ENCODE measurements at places on chromosomes 3 and 15.

DNA sequence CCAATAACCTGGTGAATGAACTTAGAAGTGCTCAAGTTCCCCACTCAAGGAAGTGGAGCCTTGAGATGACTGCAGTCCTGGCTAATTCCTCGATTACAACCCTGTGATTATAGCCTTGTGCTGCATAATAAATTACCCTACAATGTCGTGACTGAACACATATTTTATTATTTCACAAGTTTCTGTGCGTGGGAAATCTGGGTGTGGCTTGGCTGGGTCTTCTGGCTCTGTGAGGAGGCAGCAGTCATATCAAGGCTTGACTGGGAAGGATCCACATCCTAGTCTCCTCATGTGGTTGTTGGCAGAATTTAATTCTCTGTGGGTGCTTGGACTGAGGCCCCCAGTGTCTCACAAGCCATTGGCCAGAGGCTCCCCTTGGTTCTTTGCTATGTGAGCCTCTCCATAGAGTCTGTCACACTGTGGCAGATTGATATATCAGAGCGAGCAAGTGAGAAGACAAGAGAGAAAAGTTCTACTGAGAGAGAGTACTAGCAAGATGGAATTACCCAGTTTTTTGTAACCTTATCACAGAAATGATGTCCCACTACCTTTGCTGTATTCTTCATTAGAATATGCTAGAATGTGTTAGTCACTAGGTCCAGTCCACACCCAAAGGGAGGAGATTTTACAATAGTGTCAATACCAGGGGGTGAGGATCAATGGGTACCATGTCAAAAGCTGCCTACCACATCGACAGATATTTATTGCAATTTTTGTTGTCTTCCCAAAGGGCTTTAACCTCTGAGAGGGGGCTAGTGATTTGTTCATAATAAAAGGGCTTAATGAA lies 102.8 kb upstream of the TBC1D5 start:
- DNase-seq: no peak

DNA sequence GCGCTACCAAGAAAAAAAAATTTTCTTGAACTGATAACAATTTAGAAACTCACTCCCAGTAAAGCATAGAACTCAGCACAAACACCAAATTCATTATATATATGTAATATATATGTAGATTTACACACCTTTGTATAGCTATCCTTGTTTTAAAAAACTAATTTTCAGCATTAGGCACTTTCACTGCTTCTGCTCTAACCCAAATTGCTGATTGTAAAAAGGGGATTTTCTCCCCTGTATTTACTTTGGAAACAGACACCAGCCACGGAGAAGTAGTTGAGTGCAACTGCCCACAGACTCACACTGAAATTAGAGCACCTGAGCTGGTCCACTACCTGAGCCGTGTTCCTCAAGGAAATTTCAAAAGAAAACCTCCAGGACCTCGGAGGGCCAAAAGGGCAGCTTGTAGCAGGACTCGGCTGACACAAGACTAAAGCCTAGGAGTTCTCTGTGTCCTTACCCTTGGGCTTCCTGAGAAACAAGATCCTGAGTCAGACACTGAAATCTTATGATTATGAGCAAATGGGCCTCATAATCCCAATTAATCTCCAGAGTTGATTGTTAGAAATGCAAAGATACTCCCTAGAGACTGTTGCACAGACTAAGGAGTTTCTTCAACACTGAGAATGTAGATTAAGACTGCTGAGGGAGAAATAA lies 106.0 kb downstream of the TNIK start:
- no peak for DNase-seq

GRCh38 chr15:33608714-33609113 lies 297.9 kb downstream of the RYR3 start:
- DNase-seq: no peak

GRCh38 chr3:94513600-94513999 lies 450.7 kb downstream of the NSUN3 start:
- DNase-seq: no peak

DNA sequence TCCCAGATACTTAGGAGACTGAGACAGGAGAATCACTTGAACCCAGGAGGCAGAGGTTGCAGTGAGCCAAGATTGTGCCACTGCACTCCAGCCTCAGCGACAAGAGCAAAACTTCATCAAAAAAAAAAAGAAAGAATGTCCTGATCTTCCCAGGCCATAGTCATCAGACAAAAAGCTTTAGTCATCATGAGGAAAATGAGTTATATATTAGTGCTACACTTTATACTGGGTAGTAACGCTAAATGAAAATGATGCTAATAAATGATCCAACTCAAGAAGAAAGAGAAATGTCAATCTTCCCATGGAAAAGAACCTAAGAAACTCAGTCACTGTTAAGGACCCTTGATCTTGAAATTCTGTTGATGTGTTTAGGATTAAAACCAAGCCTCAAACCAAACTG lies 26.3 kb upstream of the TRIM59 start:
- DNase-seq: no peak

- no peak for DNase-seq
Measured at GRCh38 chr15:100533886-100534285, 5.1 kb upstream of the CERS3 start.

DNA sequence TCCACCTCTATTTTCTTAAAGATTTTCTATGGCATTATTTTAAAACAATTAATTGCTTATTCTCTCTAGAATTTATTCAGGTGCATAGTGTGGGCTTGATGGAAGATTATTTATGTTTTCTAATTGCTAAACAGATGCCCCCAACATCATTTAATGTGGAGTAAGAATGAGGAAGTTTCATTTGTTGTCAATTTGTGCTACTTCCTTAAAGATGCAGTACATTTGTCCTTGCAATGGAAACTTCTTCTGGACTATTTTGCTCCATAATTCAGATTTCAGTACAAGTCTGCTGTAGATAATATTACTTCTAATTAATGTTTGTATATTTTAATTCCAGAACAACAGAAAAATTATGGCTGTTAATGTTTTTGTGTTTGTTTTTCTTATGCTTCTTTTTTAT lies 104.8 kb downstream of the TGFBR2 start:
- no peak for DNase-seq

- DNase-seq: no peak
Measured at GRCh38 chr3:110773413-110773954, 298.1 kb upstream of the NECTIN3 start.

DNA sequence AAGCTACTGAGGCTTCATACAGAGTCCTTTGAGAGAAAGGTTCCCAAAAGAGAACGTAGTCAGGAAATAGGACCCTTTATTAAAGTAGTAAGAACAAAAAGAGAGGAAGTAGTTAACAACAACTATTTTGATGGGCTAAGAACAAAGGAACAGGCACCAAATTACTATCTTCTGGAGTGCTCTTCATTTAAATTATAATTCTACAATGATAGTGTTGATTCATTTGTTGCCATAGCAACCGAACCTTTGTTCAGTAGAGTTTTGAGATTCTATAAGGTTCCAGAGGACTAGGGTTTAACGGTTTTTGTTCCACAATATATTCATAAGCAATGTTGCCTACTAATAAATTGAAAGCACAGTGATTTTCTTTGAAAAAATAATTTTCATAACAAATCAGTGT lies 78.8 kb downstream of the CMSS1 start:
- no peak for DNase-seq

DNA sequence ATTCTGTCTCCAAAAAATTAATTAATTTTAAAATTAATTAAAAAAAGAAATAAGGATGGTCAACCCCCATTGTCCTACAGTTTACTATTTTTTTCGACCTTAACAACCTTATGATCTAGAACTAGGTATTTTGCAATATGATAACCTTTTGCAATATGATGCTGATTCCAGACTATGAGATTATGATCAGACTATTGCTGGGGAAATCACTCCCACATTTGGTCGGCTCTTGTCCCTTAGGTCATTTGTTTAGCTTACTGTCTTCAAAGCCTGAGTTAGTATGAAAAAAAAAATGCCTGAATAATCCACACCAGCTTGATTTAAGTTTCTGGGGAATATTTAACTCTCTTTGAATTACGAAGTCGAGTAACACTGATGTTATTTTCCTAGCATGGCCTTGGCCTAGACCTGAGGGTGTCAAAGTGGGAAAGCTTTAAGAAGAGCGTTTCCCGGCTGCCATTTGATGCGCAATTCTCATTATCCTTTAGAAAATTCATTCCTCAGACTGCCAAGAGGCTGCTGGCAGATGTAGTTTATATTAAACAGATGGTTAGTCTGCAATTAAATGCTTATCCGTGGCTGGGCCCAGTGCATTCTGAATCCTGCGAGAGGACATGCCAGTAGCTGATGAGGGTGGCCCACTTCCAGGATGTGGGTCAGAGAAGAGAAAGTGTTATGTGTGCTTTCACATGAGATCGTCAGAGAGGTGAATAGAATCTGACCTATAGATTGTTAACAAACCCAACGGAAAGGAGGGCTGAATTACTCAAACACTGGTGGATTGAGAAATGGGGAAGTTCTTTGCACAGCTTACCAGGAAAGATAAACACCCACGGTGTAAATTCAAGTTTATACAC lies 496.0 kb upstream of the THBS1 start:
- DNase-seq: no peak

DNA sequence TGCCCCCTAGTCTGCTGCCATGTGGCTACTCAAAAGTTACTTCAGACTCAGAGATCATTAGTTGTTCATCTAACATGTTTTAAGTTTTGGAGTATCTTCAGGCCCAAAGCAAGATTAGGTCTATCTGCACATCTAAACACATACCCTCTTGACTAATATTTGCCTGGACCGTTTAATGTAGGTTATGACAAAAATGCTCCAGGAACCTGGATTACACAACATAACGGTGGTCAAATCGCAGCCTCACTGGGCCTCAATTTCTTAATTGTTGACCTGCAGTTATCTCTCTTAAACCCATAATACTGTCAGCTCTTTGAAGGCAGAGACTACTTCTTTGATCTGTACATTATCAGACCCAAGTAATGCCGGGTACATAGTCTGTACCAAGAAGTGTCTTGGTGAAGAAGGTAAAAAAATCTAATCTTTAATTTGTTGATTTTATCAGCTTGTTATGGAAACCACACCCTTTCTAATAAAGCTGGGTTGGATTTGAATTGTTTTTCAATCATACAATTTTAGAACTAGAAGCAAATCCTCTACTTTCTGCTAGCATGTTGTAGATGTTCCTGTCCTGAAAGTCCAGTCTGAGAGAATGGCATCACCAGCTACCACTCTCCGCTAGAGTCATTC lies 3.6 kb downstream of the SNRK start:
- no peak for DNase-seq

DNA sequence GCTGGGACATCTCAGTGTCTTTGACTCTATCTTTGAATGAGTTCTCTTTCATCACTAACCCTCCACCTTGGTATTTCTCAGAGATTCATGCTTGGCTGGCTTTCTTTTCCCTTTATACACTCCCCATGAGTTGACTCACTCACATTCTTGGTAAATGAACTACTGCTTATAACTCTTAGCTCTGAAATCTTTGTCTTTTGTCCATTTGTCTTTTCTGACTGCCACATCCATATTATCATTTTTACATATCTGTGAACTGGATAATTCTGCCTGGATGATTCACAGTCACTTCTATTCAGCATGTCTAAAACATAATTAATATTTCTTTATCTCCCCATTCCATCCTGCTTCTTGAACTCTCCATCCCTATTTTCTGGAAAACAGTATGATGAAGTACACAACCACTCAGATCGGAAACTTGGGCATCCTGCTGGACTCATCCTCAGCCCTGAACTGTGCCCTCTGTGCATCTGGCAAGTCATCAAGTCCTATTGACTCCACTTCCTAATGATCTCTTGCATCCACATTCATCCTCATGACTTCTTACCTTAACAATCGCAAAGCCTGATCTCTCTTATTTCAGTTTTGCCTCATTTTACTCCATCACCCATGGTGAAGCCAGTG lies 66.9 kb downstream of the KCNAB1 start:
- DNase-seq: no peak

GRCh38 chr3:142992323-142992722 lies 9.0 kb upstream of the U2SURP start:
- DNase-seq: no peak
